Hippocampal formation (tissue), 2 donors: ENCODE measurements at places on chromosomes 11 and 22.
A peak's percentile ranks its signal among the peaks of the same experiment; 100 is the strongest.

DNA sequence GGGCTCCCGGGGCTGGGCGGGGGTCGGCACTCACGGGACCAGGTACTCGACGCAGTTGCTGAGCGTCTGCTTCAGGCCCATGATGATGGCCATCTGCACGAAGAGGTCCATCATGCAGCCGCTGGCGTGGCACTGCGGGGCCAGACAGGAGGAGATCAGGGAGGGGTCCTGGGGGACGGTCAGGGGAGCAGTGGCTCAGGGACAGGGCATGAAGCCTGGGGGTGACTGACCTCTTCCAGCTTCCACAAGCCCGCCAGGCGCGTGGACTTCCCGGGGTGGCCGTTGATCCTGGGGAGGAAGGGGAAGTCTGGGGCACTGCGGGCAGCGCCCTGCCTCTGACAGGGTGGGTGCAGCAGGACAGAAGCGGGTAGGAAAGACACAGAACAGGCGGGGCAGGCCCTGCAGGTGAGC lies 6.1 kb upstream of the SIGIRR start:
- no peak for DNase-seq

DNA sequence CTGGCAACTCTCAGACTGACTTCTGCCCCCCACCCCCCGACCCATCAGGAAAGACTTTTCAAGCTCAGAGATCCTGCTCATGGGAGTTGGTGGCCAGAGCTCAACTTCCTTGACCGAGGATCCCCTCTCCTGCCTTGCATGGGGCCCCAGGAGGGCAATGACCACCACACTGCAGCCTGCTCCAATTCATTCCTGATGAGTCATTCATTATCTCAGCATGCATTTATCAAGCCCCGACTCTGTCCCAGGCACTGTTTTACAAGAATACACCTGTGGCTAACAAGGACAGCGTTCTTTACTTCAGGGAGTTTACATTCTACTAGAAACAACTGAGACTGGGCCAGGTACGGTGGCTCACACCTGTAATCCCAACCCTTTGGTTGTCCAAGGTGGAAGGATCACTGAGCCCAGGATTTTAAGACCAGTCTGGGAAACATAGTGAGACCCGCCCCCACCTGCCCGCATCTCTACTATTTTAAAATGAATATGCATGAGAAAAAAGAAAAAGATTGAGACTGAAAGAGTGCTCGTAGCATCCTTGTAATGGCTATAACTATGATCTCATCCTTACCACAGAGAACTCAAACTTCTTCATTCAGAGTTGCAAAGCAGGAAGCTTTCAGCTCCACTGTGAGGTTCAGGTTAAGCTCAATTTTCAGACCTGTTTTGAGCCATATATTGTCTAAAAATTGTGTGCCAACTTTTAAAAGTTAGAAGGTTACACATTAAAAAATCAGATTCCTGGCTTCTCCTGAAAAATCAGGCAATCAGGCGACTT lies 60.4 kb downstream of the FEZ1 start:
- DNase-seq: no peak

DNA sequence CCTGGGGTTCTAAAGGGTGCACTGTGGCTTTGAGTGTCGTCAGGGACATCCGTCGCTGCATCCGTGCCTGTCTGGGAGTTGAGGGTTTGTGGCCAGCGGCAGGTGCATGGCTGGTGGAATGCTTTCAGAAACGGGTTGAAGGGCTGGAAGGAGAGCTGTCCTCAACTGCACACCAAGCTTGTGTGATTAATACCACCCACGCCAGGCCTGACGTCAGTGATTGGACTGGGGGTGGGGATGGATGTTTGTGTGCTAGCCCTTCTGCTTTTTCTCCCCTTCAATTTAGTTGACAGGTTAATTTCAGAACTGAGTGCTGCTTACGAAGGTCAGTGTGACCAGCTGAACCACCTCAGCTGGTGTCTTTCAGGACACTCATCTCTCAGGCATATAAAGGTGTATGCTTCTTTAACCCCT lies 3.2 kb upstream of the GAB2 start:
- DNase-seq: no peak

GRCh38 chr11:129013737-129014475 lies 71.2 kb upstream of the TP53AIP1 start:
- DNase-seq: no peak

DNA sequence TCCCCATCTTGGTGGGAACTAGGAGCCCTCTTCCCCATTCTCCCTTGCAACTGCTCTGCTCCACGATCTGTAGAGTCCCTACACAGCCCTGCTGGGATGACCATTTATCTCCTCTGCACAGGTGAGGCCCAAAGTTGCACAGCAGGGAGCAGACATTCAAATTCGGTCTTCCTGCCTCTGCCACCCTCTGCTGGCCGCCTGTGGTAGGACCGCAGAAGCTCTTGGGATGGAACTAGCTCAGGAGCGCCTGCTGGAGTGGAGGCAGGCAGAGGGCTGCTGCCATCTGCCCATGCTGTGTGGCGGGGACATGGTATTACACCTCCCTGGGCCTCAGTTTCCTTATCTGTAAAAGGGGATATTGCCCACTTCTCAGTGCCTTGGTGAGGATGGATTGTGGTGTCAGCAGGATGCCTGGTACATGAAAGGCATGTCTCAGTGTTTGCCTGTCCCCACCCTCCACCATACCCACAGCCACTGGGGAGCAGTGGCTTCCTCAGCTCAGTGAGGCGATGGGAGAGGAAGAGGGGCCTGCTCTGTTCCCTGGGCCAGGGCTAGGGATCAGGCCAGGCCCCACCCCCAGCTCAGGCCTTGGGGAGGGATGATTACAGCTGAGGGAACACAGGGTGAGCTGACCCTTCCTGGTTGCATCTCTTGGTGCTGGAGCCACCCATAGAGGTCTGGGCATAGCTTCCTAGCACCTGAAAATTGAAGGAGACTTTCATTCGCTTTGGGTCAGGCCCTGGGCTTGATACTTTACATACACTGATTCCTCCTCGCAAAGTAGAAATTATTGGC lies 11.3 kb upstream of the OMP start:
- DNase-seq: peak; percentile 59

GRCh38 chr11:64990222-64990923 lies 6.4 kb downstream of the BATF2 start:
- no peak for DNase-seq

DNA sequence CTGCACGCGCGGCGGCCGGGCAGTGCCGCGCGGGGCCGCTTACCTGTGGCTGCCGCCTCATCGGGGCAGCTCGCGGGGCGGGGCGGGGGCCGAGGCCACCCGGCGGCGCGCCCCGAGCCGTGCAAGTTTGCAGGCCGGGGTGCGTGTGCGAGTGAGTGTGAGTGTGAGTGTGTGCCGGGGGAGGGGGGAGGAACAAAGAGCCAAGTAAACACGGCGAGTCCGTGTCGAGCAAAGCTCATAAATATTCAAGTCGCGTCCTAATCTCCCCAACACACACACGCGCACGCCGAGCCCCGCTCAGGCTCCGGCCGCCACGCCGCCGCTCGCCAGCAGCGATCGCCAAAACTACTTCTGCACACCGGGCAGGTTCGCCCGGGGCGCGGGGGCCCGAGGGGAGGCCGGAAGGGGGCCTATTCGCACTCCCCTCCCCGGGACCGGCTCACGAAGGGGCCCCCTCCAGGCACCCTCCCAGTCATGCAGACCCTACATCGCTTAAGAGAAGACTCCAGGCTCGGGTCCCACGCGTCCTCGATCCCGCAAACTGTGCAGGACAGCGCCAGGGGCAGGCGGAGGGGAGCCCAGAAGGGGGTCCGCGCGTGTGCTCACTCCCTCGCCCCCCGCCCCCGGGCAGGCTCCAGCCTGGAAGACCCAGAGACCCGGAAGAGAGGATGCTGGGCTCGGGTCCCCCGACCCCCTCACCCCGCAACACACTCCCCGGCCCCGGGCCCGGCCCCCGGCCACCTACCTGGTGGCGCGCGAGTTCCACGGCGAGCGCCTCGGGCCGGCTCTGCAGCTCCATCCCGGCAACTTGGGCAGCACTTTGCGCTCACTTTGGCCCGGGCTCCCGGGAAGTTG lies 827 bp downstream of the PHF21B start:
- peak; percentile 10 for DNase-seq

DNA sequence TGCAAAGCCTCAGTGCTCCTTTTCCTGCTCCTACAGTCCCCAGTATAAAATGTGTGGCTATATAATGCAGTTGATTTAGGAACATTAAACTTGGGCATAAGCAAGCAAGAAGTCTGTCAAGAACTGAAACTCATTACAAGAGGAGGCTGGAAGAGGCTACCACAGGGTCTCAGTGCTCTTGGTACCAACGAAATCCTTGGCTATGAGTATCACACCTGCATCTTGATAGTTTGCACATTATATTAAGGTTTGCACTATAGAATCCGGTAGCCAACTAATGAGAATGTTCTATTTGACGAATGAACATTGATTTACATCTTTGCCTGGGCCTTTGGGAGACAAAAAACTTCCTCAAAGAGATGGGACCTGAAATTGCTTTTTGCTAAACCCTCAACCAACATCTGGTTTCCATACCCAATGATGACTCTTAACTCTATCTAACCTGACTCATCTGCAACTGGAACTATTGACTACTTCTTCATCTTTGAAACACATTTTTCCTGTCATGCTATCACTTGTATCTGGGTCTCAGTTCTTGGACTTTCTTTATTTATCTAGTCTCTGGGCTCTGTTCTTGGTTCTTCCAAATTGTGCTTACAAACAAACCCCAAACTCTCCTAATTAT lies 207.2 kb upstream of the CTSC start:
- DNase-seq: no peak

DNA sequence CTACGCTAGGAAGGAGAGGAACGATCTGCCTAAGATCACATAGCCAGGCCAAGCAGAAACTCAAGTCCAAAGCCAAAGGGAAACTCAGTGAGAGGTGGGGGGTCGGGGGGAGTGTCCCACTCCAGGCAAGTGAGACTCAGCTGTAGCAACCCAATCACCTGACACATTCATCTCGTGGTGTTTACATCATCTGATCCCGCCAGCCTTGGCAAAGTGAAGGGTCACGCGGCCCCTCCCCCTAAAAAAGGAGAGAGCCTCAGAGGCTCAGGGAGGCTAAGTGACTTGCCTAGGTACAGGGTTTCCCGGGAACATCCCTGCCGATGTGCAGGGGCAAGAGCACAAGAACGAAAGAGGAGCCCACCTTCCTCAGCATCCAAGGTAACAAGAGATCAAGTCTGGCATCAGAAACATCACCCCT lies 21.5 kb downstream of the MYH9 start:
- DNase-seq: no peak

DNA sequence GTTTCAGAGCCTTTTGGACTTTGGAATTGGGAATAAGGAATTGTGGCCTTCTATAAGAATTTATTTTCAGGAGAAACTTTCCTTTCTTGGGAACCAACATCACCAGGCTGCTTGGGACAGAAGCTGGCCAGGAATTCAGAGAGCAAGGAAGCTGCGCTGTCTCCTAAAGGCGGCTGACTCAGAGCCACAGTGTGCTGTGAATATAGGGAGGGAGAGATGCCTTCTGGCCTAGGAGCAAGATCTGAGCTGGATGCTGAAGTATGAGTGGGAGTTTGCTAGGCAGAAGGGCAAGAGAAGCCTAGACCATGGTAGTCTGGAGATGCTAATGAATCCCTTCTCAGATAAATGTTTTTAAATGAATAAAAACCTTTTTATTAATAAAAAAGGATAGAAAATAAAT lies 213.7 kb upstream of the TBCEL start:
- no peak for DNase-seq

DNA sequence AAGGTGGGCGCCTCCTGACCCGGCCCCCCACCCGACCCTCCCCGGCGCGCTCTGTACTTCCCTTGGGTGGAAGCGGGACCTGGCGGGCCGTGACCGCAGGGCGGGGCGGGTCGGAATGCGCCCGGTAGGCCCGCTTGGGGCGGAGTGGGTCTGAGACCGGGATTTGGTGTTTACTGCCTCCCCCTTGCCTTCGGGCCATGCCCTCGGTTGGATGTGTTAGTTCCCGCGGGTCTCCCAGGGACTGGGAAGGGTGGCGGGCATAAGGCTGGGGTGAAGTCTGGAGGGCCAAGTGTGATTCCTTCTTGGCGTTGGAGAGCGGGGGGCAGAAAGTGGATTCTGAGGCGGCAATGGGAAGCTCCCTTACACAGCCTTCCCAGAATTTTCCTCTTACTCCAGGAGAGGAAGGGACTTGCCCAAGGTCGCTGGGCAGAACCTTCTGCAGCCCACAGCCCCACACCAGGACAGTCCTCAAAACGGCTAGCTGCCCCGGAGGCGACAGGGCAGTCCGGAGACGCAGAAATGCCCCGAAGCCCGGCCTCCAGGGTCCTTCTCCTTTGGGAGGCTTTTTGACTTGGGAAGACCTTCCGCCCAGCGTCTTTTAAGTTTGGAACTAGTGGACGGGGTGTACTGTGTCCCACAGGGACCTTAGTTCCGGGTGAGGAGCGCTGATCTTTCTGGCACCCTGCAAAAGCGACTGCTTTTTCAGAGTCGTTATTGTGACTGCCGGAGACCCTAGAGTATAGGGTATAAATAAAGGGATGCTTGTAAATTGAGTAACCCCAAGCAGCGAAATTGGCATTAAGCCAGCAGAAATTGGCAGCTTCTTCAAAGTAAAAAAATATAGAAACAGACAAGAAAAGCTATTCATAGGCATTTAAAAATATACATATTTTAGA lies 647 bp downstream of the SWAP70 start:
- DNase-seq: peak; percentile 49

DNA sequence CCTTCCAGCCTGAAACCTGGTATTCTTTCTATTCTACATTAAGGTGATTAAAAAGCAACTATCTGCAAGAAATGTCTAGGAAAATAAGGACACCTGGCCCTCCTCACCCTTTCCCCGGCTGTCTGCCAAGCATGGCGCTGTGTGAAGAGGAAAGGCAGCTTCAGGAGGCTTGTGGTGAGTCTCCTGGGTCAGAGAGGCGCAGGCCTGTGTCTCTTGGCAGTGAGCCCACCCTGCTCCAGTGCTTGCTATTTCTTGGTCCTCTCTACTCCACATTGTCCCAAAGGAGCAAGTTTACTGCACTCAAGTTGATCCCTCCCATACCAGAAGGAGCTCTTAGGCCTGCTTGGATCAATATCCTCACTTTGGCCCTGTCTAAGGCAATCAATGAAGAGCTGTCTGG lies 520.7 kb upstream of the B3GAT1 start:
- no peak for DNase-seq

DNA sequence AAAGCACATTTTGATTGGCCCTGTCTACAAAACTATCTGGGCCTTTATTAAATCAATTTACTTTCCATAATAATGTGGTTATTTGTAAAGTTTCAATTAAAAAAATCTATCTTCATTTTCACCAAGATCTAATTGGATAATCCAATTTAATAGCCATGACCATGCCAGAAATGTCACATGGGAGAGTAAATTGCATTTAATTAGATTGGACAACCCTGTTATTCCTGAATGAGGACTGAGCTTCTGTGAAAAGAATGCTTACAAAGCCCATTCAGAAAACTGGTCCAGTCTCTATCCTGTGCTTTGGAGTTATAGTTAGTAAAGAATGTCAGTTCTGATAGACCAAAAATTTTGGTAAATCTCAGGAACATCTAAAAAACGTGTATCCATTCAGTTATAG lies 541.9 kb upstream of the ANO5 start:
- no peak for DNase-seq
